ENCODE measurements at places on chromosomes 11 and 22. TPM values are rescaled to one million over a fixed set of nuclear protein-coding genes. Genes with fewer than 3 reads are reported as not detected.
A peak's percentile ranks its signal among the peaks of the same experiment; 100 is the strongest.

GRCh38 chr11:94526645-94527438 lies 14.6 kb downstream of the C11orf97 start:
- DNase-seq: no peak

GRCh38 chr22:30906946-30907345 lies 61.6 kb downstream of the MORC2 start:
- no peak for DNase-seq

DNA sequence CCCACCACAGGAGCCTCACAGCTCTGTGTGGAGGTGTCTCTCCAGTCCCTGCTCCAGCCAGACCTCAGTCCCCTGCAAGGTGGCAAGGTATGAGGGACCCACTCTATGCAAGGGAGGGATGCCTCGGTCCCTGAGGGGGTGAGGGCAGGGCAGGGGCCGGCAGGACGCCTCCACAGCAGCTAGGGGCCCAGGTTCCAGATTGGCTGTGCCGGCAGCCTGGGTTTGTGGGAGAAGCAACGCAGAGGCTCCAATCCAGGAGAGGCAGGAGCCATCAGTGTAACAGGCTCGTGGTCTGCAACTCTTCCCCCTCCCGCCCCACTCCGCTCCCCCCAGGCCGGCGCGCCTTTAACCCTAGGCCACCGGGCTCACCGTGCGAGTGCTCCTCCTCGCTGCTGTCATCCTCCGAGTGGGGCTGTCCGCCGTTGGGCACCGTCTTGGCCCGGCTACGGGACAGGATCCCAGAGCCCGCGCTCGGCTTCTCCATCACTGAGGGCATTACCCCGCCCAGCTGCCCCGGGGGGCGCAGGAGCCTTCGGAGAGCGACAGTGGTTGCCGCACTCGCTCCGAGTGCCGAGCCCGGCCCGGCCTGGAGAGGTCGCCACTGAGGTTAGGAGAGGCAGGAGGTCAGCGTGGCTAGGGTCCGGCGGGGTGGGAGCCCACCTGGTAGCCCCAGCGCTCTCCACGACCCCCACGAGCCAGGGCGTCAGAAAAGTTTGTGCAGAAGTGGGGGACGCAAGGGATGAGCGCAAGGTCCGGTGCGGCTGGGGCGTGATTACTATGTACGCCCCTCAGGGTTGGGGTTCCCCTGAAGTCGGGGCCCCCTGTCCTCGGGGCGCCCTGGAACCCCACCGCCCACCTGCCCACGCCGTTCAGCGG lies 765 bp downstream of the RCOR2 start:
- peak; percentile 94 for DNase-seq

GRCh38 chr11:106228996-106229395 lies 151.5 kb downstream of the AASDHPPT start:
- DNase-seq: no peak

GRCh38 chr11:128472128-128473089 lies 114.9 kb downstream of the ETS1 start:
- DNase-seq: no peak

- peak; percentile 28 for DNase-seq
Measured at GRCh38 chr11:63583357-63583677, 20.1 kb upstream of the PLAAT2 start.

- peak; percentile 12 for DNase-seq
Measured at GRCh38 chr11:18540207-18541009, 13.7 kb upstream of the TSG101 start.

- DNase-seq: no peak
Measured at GRCh38 chr11:48041877-48042695, 61.7 kb downstream of the PTPRJ start.

DNA sequence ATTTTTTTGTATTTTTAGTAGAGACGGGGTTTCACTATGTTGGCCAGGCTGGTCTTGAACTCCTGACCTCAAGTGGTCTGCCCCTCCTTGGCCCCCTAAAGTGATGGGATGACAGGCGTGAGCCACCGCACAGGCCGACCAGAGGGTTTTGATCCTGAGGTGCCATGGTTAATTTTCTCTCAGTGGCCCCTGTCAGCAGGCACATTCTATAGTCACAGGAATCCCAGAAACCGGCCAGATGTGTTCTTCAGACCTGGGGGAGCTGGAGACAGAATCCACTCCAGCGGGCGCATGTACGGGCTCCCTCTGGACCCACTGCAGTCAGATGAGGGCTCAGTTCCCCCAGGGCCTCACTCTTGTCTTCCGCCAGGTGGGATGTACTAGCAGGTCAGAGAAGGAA lies 17.0 kb downstream of the IGLL1 start:
- DNase-seq: no peak

GRCh38 chr11:118659314-118659952 lies 20.0 kb downstream of the TREH start:
- peak; percentile 95 for DNase-seq

- no peak for DNase-seq
Measured at GRCh38 chr22:48722661-48723060, 1105.0 kb downstream of the BRD1 start.

DNA sequence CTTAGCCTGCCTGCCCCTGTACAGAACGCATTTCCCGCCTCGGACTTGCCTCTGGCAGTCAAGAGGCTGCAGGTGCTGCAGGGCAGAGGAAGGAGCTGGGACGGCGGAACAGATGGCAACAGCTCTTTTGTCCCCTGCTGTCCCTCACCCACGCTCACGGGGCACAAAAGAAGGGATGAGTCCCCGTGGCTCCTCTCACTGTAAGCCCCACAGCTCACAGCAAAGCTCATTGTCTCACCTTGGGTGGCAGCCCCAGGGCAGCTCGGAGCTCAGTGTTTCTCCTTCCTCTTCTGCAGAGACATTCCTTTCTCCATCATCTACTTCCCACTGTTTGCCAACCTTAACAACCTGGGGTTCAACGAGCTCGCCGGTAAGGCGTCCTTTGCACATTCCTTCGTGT lies 24.3 kb downstream of the SLC25A18 start:
- no peak for DNase-seq

- peak; percentile 63 for DNase-seq
Measured at GRCh38 chr11:119195680-119196079, 10.4 kb downstream of the NHERF4 start.

GRCh38 chr22:47543447-47543846 lies 781.0 kb downstream of the TBC1D22A start:
- DNase-seq: no peak

GRCh38 chr22:17806437-17806836 lies 32.2 kb upstream of the BID start:
- DNase-seq: no peak

GRCh38 chr11:23554002-23554401 lies 693.7 kb upstream of the CCDC179 start:
- no peak for DNase-seq

DNA sequence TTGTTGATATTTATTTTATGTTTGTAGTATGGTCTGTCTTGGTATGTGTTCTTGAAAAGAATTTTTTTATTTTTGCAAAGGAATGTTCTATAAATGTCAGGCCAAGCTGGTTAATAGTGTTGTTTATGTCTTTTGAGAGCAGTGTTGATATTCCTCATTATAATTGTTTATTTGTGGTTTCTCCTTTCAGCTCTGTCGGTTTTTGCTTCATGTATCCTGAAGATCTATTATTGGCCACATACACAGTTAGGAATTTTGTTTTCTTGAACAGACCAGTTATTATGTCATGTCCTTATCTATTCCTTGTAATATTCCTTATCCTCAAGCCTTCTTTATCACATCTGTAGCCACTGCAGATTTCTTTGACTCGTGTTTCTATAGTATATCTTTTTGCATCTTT lies 56.5 kb downstream of the PDHX start:
- DNase-seq: no peak

- DNase-seq: no peak
Measured at GRCh38 chr11:4695442-4695841, 2.2 kb downstream of the OR51E2 start.

DNA sequence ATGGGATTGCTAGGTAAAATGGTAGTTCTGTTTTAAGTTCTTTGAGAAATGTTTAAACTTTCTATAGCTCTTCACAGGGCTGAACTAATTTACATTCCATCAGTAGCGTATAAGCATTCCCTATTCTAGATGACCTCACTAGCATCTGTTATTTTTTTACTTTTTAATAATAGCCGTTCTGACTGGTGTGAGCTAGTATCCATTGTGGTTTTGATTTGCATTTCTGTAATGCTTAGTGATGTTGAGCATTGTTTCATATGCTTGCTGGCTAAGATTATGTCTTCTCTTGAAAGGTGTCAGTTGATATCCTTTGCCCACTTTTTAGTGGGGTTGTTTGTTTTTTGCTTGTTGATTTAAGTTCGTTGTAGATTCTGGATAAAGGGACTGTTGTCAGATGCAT lies 35.9 kb downstream of the MMP27 start:
- DNase-seq: no peak

DNA sequence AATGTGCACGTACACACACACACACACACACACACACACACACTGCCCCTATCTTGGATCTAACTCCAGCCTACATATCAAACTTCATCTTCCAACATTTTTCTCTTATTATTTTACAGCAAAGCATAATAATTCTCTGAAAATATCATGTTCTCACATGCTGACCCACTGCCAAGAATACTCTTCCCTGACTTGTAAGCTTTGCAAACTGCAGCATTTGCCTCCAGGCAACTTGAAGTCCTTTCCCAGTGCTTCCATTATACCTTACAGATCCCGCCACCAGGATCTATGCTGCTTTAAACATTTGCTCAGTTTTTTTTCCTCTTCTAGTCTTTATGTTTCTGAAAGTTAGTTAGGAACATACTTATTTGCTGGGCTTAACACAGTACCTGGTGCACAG lies 483.3 kb upstream of the ARHGAP42 start:
- DNase-seq: no peak

DNA sequence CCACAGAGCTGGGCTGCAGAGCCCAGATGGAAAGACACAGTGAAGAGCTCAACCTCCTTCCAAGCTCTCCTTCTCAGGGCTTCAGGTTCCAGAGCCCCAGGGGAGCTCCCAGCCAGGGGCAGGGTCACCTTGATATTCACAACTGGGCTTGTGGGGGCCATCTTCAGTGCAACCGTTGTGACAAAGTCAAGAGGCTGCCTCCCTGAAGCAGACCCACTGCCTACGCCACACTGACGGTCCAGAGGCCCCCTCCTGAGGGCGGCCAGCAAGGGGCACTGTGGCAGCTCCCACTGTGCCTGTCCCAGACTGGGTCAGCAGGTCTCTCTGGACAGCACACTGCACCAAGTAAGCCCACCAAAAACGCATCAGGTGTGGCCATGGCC lies 84.1 kb downstream of the DGCR2 start:
- no peak for DNase-seq

ANKK1 gene
- 0.22 TPM for total RNA-seq

OR51B5 gene
- 0.22 TPM for total RNA-seq

TMEM121B gene
- total RNA-seq: 5.0 TPM

NLRP14 gene
- total RNA-seq: 1.8 TPM

HBG1 gene
- total RNA-seq: not detected

SMTNL1 gene
- total RNA-seq: 0.28 TPM

SMC1B gene
- 0.09 TPM for total RNA-seq

CYTH4 gene
- total RNA-seq: not detected

SYNGR1 gene
- 26.9 TPM for total RNA-seq

FOLR3 gene
- not detected for total RNA-seq

MMP13 gene
- total RNA-seq: not detected

ELMOD1 gene
- total RNA-seq: not detected

PAK1 gene
- total RNA-seq: 44.8 TPM

All from neural progenitor cell (in vitro differentiated cells).